ENCODE measurements at places on chromosomes 6 and 20.

DNA sequence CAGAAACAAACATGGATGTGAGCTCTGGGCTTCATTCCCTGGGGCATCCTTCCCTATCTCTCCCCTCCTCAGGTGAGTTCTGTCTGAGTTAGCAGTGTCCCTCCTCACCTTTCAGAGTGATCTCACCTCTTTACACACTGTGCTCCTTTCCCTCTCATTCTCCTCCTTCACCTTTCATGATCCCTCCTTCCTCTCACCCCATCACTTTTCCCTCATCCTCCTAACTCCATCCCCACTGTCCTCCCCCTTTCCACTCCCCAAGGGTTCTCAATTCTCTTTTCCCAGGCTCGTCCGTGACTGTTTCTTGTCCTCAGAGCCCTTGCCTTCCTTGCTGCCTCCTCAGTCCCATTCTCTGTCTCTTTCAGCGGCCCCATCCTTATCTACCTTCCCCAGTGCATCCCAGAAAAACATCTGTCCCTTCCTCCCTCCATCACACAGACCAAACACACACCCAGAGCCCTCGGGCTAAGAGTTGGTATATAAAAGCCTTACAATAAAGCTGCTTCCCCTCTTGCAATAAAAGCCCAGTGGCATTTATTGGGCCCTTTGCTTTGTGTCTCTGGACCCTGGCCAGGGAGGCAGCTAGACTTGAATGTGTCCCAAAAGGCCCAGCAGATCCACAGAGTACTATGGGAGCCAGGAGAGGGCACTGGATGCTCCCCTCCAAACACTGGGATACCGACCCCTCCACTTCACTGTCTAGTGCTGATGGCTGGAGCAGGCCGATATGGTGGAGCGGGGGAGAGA is 1.9 kb downstream of the RNF39 start:
- DNase-seq: no peak

GRCh38 chr6:35677456-35677855 is 11.3 kb downstream of the FKBP5 start:
- no peak for DNase-seq

DNA sequence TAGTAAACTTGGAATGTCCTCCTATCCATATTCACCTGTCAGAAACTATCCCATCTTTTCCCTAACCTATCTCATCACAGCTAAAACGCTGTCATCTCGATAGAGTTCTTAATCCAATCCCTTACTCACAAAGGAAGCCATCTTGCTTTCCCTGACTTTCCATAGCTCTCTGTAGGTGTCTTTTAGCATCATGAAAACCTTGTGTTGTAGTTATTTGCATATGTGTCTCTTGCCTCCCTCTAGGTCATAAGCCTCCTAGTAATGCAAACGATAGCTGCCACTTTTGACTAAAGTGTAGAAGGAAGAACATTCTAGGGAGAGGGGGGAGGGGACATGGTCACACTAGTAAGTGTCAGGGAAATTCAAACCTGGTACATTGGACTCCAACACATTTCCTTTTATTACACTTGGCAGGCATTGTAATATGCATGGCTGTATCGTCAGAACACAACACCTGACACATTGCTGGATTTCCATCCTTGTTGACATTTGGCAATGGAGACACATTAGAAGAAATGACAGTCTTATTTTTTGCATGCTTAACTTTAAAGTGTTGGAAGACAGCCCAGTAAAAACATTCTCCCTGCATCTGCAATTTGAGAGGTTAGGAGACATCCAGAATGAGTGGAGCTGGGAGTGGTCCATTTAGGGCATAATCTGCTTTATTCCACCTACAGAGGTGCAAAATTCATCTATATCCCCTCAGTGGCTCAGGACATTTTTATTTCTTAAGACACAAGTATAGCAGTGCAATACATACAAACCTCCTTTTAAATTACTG is 283.4 kb downstream of the HAO1 start:
- DNase-seq: no peak

DNA sequence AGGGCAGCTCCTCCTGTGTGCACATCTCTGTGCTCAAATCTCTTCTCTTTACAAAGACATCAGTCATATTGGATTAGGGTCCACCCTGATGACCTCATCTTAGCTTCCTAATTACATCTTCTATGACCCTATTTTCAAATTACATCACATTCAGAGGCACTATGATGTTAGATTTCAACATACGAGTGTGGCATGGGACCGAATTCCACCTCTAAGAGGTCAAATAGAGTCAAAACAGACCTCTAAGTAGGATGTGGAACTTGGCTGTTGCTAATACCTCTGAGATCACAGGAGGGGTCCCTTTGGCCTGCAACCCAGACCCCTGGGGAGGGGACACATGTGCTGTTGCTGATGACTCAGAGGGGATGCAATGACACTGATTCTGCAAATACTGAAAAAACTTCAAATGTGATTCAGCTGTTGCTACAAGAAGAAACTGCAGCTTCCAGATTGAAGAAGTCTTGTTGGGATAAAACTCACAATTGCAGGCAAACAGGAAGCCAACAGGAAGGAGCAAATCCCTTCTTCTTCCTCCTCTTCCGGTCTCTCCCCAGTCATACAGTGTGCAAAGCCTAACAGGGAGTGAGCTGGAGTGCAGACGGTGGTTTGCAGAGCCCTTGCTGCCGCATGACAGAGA is 216.2 kb downstream of the MYLK4 start:
- DNase-seq: no peak

GRCh38 chr20:24957326-24958016 is 8.4 kb downstream of the CST7 start:
- DNase-seq: no peak

- DNase-seq: peak; percentile 92
Measured at GRCh38 chr6:35297601-35298481, at the start of gene DEF6. DEF6 (plus strand) TSS chr6:35297818; CDS start chr6:35297857, 39 bp downstream.

DNA sequence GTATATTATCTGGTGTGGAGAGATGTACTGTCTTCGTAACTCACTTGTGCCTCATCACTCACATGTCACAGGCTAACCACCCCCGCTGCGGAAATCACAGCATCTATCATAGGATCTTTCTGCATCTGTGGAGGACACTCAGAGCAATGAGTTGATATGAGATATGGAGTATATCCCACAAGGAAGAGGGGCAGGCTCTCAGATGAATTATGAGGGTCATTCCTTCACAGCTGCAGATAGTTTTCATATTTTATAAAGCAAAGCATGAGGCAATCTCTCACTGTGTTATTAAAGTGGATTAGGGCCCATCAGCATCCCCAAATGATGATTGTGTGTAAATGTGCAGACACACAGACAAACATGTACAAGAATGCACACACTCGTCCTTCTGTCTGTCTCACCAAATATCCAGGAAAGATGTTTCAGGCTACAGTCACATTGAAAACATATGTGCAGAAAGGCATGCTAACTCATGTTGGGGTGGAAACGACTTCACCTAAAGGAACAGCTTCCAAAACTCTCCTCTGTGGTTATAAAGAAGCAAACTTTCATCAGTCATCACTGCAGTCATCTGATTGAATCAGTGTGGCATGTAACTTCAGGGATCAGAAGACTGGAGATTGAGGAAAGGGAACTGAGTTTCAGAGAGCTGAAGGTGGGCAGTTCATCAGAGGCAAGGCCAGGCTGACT is 164.7 kb downstream of the FOXC1 start:
- no peak for DNase-seq

DNA sequence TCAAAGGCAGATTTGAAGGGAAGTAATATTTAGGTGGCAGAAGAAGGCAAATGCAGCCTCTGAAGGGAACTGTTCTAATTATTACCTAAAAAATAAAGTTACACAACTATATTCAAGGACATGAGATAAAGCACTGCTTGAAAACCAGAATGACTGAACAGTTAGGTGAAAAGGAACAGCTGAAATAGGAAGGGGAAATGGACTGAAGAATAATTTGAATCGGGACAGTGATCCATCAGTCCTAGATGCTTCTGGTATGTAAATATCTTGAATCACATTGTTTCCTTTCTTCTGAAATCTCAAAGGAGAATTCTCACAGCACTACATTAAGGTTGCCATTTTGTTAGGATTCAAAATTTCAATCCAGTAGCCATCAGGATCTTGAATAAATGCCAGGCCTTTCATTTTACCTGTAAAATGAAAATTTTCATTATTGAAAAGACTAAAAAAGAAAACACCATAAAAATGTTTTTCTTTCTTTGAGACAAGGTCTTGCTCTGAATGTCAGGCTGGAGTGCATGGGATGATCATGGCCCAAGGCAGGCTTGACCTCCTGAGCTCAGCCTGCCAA is 25.9 kb downstream of the GLO1 start:
- no peak for DNase-seq

DNA sequence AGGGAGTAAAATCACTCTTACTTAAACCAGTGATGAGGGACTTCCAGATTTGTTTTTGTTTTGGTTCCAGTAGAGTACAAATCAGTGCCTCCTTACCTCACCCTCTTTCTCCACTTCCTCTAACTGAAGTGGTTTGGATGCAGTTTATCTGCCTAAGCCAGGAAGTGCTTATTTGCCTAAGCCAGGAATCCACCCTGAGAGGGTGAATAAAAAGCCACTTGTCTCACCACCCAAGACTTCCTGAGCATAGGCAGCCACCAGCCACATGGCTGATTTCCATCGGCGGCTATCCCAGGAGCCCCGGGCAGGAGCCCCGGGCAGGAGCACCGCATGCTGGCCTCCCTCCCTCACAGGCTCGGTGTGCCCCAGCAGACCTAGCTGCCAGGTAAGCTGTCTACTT is 12.0 kb downstream of the LRP11 start:
- no peak for DNase-seq

DNA sequence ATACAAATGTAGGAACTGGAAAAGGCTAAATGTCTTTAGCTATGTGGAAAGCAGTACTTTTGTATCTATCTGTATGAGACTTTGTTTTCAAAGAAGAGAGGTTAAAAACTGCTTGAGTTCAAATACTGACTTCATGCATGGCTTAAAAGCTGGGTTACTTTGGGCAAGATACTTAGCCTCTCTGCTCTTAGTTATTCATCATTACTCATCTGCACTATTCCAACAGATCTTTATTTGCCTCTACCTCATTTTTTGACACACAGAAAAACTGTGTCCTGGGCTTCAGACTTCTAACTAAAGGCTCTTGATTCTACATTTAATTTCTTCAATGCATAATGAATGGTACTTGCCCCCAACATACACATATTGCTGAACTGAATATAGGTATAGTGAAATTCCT is 114.8 kb downstream of the DST start:
- no peak for DNase-seq

DNA sequence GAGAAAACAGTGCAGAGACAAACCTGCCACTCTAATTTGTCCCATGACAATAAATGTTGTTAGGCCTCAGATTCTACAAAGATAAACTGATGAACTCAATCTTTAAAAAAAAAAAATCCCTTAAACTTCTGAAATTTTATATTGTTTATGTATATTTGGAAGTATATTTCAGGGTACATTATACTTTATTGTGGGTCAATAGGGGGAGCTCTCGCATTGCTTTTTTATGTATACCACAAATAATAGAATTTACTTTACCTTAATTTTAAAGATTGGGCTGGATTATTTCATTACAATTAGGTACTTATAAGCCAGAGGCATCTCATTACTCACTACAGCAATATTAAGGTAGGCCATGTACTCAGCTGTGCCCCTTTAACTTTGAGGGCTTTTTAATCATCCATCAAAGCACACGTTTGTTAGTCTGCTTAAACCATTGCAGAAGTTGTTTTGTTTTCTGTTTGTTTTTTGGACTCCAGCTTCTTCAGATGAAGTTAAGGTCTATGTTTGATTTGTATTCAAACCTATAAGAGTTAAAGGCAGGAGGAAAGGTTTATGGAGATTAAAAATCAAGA is 56.3 kb upstream of the EYA4 start:
- no peak for DNase-seq

- no peak for DNase-seq
Measured at GRCh38 chr20:8805737-8806442, 263.0 kb upstream of the PLCB4 start.

GRCh38 chr6:110547266-110547964 is 71.0 kb upstream of the SLC22A16 start:
- DNase-seq: no peak

DNA sequence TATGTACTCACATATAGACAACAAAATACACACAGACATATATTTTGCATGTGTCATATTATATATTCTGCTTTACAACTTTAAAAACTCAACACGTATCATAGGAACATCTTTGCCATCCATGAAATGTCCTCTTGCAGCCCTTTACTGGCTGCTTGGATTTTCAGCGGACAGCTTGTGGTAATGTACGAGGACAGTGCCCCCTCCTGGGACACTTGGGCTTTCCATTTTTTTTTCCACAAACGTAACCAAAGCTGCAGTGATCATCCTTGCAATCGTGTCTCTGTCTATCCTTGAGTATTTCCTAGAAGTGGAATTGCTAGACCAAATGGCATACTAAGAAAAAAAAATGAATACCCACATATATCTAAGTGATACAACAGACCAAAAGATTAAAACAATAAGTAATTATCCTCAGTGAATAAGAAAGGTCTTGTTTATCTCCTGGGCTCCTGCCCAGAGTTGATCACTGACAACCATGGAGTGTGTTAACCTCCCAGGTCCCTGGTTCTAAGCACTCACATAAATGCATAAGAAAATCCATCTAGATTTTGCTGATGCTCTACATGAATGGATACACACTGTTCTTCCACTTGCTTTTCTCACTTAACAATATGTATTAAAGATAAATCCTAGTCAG is 18.1 kb downstream of the BPI start:
- no peak for DNase-seq

DNA sequence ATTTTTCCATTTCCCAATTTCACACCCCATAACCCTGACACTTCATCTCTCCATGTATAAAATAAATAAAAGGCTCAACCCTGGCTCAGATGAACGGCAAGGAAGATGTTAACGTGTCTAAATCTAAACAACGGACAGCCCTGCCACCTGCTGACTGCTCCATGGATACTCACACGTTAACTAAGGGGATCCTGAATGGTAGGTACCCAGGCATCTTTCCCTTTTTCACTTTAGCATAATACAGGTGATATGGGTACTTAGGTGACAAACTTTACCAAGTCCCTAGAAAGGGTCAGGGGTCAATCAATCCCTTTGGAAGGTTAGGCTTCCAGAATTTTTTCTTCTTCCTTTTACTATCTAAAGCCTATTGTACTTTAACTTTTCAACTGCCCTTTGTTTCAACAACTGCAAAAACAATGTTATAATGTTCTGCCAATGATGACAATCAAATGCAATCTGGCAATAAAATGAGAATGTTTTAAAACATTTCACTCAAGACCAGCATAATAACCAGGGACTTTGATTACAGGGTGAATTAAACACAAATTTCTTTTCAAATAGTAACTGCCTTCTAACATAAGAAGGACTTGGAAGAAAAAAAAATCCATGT is 52.4 kb upstream of the IPCEF1 start:
- DNase-seq: no peak
